ENCODE measurements at places on chromosomes 1 and 21.
A peak's percentile ranks its signal among the peaks of the same experiment; 100 is the strongest.

- no peak for DNase-seq
These were observed 39.6 kb downstream of the ATG4C start for GRCh38 chr1:62823556-62823955.

- no peak for DNase-seq
These were observed 9.5 kb downstream of the SNX27 start for GRCh38 chr1:151621351-151621750.

DNA sequence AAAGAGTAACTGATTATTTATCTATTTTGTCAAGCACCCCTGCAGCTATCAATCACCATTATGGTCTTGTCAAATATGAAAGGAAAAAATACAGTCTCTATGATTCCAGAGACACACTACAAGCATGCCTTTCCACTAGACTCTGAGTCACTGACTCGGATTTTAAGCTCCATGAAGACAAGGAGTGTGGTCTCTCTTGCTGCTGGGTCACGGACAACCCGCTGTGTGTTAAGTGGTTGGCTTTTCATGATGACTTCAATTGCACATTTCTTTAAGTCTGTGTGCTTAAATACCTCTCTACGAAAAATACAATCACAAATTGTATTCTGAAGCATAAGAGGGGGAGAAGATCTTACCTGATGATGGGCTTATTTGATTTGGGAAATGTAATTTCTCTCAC lies 14.0 kb upstream of the GNG4 start:
- no peak for DNase-seq

GRCh38 chr1:98048244-98048643 lies 127.4 kb upstream of the DPYD start:
- peak; percentile 89 for DNase-seq

DNA sequence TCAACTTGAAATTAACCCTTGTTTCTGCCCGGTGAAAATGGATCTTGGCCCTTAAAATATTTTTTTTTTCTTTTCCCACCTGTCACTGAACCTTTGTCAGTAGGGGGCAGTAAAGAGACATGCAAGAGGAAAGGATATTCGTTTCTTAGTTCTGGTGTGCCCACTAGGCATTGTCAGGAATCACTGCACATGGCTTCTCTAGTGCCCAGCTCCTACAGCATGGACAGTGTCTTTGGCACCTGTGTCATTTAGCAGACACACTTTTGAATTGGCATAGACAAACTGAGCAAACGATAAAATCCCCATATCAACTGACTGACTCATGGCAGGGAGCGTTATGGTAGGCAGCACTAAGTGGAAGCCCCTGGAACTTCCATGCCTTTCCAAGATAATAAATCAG lies 1048.1 kb downstream of the BRINP3 start:
- peak; percentile 31 for DNase-seq

GRCh38 chr1:7652515-7653098 lies 118.5 kb upstream of the VAMP3 start:
- DNase-seq = no peak

DNA sequence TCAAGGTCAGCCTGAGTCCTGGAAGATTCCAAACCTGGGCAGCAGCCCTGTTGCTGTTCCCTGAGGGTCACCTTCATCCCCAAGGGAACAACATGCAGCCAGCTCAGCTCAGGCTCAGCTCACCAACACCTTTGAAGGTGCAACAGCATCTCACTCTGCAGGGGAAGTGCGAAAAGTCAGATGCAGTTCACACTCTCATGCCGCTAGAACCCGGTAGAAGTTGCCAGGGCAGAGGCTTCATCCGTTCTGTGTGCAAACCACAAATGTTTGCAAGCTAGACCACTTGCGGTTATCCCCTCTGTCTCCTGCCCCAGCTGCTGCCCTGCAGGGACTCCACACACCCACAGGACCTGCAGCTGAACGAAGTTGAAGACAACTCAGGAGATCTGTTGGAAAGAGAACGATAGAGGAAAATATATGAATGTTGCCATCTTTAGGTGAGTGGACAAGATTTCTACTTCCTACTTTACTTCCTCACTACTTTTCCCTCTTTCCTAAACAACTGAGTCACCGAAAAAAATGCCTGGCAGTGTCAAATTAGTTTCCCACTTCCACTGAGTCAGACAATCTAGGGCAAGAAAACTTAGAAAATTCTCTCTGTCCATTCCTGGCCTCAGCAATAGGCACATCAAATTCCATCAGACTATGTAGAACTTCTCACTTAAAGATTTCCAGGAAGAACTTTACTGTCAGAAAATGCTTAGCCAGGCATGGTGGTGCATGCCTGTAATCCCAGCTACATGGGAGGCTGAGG lies 1.8 kb upstream of the FCRL6 start:
- no peak for DNase-seq

DNA sequence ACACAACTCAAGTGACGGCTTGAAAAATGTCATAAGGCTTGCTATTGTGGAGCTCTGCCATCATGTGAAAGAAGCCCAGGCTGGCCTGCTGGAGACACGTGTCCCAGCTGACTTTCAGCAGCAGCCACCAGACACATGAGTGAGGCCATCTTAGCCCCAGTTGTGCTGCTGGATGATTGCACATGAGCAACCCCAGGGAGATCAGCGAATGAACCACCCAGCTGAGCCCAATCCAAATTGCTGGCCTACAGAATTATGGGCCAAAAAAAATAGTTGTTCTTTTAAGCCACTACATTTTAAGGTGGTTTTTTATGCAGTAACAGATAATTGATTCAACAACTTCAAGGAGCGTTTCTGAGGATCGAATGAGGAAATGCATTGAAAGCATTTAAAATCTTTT lies 17.5 kb upstream of the CDA start:
- DNase-seq = no peak

- DNase-seq = peak; percentile 16
These were observed 898 bp upstream of the PTGS2 start for GRCh38 chr1:186681121-186681520.

GRCh38 chr1:32201011-32201855 lies 838 bp downstream of the CCDC28B start:
- DNase-seq = peak; percentile 63

GRCh38 chr1:199851439-199852140 lies 175.9 kb upstream of the NR5A2 start:
- DNase-seq = no peak

- peak; percentile 75 for DNase-seq
These were observed 193.3 kb upstream of the SNX7 start for GRCh38 chr1:98468111-98468717.

GRCh38 chr1:43546388-43547100 lies 15.9 kb downstream of the PTPRF start:
- no peak for DNase-seq

DNA sequence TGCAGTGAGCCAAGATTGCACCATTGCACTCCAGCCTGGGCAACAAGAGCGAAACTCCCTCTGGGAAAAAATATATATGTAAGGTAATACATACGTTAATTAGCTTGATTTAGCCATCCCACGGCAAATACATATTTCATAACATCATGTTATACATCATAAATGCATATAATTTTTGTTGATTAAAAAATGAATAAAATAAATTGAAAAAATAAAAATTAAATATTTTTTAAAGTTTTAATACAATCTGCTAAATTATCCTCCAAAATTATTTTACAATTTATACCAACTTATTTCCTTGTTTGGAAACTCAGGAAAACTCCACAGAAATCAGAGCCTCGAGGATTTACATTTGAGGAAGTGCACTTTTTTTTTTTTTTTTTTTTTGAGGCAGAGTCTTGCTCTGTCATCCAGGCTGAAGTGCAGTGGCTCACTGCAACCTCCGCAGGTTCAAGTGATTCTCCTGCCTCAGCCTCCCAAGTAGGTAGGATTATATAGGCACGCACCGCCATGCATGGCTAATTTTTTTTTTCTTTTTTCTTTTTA lies 12.6 kb upstream of the IPO9 start:
- no peak for DNase-seq

DNA sequence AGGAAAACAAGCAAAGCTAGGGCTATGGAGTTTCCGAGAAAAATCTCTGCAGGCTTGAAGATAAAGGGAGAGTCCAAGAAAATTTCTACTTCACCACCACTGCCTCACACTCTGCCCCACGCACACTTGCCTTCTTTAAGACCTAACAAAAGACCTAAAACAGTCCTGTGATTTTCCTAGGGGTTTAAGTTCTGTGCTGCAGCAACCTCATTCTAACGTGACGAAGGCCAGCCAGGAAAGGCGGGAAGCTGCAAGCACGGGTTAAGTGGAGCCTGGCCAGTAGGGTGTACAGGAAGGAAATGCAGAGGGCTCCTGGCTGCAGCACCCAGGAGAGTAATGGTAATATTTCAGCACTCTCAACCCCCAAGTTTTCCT lies 1.5 kb downstream of the SPATA6 start:
- peak; percentile 8 for DNase-seq

DNA sequence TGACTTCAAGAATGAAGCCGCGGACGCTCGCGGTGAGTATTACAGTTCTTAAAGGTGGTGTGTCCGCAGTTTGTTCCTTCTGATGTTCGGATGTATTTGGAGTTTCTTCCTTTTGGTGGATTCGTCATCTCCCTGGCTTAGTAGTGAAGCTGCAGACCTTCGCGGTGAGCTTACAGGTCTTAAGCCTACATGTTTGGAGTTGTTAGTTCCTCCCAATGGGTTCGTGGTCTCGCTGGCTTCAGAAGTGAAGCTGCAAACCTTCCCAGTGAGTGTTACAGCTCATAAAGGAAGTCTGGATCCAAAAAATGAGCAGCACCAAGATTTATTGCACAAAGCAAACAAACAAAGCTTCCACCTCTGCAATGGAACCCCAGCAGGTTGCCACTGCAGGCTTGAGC lies 14.7 kb downstream of the LDLRAD1 start:
- DNase-seq = no peak

DNA sequence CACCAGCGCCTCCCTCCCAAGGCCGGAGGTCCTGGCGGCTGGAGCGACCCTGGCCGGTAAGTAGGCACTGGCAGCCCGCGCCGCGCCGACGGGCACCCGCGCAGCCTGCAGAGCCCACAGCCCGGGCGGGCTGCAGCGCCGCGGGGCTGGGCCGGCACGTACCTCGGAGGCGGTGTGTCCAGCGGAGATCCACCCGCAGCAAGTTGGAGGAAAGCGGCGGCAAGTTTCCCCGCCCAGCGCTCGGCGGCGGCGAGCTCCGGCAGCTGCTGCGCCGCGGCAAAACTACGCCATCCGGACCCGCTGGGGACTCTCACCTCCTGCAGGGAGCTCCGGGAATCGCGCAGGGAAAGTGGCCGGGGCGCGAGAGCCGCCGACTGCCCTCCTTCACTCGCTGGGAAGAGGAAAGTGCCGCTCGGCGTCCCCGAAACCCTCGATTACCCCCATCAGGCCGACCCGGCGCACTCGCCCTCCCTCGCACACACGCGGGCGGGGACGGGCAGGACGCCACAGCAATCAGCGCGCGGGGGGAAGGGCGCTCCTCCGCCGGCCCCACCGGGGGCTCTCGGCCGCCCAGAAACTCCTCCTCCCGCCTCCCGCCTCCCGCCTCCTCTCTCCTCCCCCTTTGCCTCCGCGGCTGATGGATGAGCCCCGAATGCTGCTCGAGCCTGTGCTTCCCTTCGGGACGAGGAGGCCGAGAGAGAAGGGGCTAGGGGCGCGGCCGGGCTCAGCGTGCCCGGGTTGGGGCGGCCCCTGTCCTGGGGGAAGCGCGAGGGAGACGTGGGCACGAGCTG lies at the start of gene TGFBR3:
Gene TGFBR3, minus strand, starts transcription at position 436 of the 791 bp plus-strand sequence. CDS start 24,620 bp downstream, outside the sequence.
- DNase-seq = peak; percentile 96

GRCh38 chr1:22290611-22291010 lies 147.7 kb upstream of the WNT4 start:
- no peak for DNase-seq

DNA sequence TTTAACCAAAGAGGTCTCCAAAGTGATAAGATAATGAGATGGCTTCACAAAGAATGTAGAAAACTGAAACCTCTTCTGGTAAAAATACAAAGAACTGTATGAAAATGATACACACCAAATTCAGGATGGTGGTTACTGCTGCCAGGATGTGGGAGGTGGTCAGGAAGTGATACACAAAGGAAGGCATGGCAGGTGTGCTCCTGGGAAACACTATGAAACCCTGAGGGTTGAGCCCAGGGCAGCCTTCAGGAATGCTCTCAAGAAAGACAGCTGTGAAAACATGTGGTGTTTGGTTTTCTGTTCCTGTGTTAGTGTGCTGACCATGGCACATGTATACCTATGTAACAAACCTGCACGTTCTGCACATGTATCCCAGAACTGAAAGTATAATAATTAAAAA lies 109.3 kb downstream of the NTNG1 start:
- no peak for DNase-seq

- peak; percentile 98 for DNase-seq
These were observed 79.0 kb downstream of the SLC45A1 start for GRCh38 chr1:8396786-8397406.

DNA sequence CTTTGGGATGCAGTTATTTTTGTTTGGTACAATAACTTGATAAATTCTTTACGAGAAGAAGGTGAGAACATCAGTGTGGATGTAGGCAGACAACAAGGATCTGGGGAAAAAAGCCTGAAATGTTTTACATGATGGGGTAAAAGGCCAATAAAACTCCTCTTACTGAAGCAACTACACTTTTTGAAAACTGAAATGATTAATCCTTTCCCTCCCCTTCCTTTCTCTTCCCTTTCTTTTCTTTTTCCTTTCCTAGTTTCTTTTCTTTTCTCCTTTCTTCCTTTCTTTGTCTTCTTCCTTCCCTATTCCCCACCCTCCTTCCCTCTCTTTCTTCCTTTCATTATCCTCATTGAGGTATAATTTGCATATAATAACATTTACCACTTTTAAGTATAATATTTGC lies 24.6 kb downstream of the F5 start:
- no peak for DNase-seq

DNA sequence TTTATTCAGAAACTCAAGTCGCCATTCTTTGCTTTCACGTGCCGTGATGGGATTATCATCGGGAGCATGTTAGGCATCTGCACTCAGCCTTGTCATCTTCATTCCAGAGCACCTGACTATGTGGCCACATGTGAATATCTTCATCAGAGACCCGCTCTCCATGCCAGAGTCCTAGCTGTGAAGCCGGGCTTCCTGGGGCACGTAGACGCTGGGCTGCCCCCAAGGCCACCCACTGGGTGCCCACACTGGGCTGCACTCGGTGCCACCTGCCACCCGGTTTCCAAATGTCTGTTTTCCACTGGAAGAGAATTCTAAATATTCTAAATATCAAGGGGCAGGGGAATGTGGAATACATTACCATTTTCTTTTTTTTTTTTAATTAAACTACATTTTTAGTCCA lies 43.8 kb downstream of the SLC37A1 start:
- no peak for DNase-seq

DNA sequence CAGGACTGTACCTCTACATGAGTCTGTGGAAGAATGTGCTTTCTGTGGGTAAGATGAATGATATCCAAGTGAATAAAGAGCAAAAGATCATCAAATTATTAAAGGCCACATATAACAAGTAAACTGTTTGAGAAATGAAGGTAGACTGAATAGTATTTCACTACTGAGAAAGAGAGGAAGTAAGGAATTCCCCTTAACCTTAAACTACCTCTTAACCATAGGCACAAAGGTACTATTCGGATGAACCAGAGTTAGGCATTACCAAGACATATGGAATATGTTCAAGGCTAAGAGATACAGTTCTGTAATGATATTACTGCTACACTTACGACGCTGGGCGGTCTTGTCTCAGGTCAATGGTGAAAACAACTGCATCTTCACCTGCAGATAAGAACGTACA lies 25.5 kb downstream of the DCAF8 start:
- DNase-seq = no peak

- no peak for DNase-seq
These were observed 44.4 kb upstream of the B3GALT5 start for GRCh38 chr21:39568361-39568760.

All from fibroblast of skin of scalp (primary cell).